Breast epithelium (tissue), 4 donors: ENCODE measurements at places on chromosomes 4 and X.

- no peak for DNase-seq
These were observed 731.3 kb downstream of the DMD start for GRCh38 chrX:32480019-32480418.

GRCh38 chr4:109999585-109999912 lies 86.9 kb downstream of the EGF start:
- no peak for DNase-seq

DNA sequence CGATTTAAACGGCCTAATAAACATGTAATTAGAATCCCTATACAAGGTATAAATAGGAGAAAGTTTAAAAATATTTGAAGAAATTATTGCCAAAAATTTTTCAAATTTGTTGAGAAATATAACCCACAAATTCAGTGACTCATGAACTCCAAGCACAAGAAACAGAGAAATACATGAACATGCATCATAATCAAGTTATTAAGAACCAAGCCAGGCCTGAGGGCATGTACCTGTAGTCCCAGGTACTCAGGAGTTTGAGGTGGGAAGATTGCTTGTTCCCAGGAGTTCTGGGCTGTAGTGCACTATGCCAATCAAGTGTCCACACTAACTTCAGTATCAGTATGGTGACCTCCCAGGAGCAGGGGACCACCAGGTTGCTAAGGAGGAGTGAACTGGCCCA lies 341.9 kb downstream of the CAMK2D start:
- DNase-seq: no peak

GRCh38 chr4:113410686-113411085 lies 350.9 kb downstream of the CAMK2D start:
- DNase-seq: no peak

DNA sequence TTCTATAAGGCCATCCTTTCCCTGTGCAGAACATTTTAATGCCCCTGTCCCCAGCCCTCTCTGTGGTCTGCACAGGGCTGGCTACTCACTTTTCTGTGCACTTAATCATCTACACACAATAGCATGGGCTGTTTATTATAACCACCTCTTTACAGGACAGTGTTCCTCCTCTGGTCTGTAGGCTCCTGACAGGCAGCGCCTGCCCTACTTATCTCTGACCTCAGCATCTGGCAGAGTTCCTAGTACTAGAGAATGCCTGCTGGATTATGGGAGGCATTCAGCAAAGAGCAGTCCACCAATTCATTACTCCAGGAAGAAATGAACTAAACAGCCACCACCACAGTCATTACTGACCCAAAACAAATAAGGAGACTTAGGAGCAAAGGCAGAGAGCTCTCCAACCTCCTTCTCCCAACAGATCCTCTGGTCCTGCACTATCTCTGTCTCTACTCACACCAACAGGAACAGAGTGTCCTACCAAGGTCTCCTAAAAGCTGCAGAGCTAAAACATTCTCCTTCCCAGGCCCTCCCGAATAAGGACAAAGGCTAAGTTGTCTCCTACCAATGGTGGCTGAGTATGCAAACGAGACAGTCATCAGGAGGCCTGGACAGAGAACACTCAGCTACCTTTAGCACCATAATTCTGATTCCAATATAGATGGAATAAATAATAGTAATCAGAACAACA lies 279.2 kb downstream of the QDPR start:
- DNase-seq: no peak

GRCh38 chr4:8507624-8508023 lies 67.0 kb downstream of the TRMT44 start:
- DNase-seq: no peak

GRCh38 chr4:182795446-182796238 lies 121.5 kb downstream of the DCTD start:
- no peak for DNase-seq

DNA sequence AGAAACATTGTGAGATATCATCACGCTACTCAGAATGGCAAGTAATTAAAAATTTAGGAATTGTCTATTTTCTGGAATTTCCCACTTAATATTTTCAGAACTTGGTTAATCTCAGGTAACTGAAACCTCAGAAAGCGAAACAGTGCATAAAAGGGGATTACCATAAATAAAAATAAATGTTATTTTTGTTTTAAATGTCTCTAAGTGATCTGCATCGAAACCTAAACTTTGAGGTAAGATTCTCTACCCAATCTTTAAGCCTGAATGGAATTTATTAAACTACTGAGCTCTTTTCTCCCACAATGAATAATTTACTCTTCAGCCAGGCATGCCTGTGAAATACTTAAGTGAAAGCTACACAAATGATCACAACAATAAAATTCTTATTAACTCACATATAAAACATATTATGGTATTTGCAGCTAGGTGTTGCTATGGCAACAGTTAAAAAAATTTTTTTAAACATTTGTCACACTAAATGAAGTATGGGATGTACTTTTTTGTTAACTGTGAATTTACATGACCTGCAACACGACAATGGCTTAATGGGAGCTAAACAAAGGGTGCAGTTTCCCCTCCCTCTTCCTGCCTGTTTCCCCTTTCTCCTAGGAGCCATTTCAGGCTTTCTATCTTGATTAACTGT lies 220.2 kb upstream of the PRPS2 start:
- DNase-seq: no peak
